Vein endothelial cell (primary cell): ENCODE measurements at places on chromosomes 1 and 21. TPM values are rescaled to one million over a fixed set of nuclear protein-coding genes. Genes with fewer than 3 reads are reported as not detected.

The PMF1 gene
- total RNA-seq: 51.9 and 54.3 TPM in 2 replicates

The LMOD1 gene
- total RNA-seq: under 0.01 and 0.10 TPM in 2 replicates

The BTBD8 gene
- 2.0 and 2.1 TPM in 2 replicates for total RNA-seq

The HTR6 gene
- total RNA-seq: under 0.01 TPM in 1 of 2 replicates, not detected in the other

The SH2D1B gene
- not detected in 2 replicates for total RNA-seq

The OR2T29 gene
- not detected in 2 replicates for total RNA-seq

The SMCP gene
- total RNA-seq: not detected in 2 replicates

The TFAP2E gene
- total RNA-seq: 0.19 TPM in 1 of 2 replicates, not detected in the other

The KCNT2 gene
- 0.29 and 2.0 TPM in 2 replicates for total RNA-seq

The HPCAL4 gene
- total RNA-seq: not detected in 2 replicates

The RIMS3 gene
- under 0.01 and 0.19 TPM in 2 replicates for total RNA-seq

The SLC22A15 gene
- 0.10 TPM in 1 of 2 replicates, not detected in the other for total RNA-seq

The CR1L gene
- not detected in 2 replicates for total RNA-seq

The OR2T33 gene
- total RNA-seq: not detected in 2 replicates

The C1orf167 gene
- total RNA-seq: not detected in 2 replicates

The SIM2 gene
- total RNA-seq: under 0.01 TPM in 1 of 2 replicates, not detected in the other

The GNAT2 gene
- total RNA-seq: not detected in 2 replicates

The FAAH gene
- total RNA-seq: 0.48 and 1.3 TPM in 2 replicates

The ANGPTL3 gene
- total RNA-seq: not detected in 2 replicates

The SV2A gene
- total RNA-seq: 0.67 and 3.3 TPM in 2 replicates

The CTTNBP2NL gene
- 46.6 and 50.6 TPM in 2 replicates for total RNA-seq

The EVA1C gene
- total RNA-seq: 26.7 and 39.5 TPM in 2 replicates

The LHX8 gene
- total RNA-seq: not detected in 2 replicates

The HAPLN2 gene
- not detected in 2 replicates for total RNA-seq

The LCE2C gene
- total RNA-seq: not detected in 2 replicates

The RXFP4 gene
- total RNA-seq: not detected in 2 replicates

The MYBPH gene
- total RNA-seq: not detected in 2 replicates

The SPOCD1 gene
- total RNA-seq: 31.4 and 53.6 TPM in 2 replicates

The SLFNL1 gene
- 0.33 and 0.57 TPM in 2 replicates for total RNA-seq

The CFAP57 gene
- 0.10 and 1.3 TPM in 2 replicates for total RNA-seq

The GIPC2 gene
- 12.4 and 14.7 TPM in 2 replicates for total RNA-seq

The HFM1 gene
- 0.33 and 0.86 TPM in 2 replicates for total RNA-seq

The TMPRSS3 gene
- not detected in 2 replicates for total RNA-seq

The RAB25 gene
- not detected in 2 replicates for total RNA-seq

The DPYD gene
- 28.1 and 30.7 TPM in 2 replicates for total RNA-seq
